Muscle of back (tissue), 13 donors: ENCODE measurements at places on chromosomes 2 and 18.

GRCh38 chr2:45891719-45892424 is 240.4 kb downstream of the PRKCE start:
- DNase-seq, result no peak

DNA sequence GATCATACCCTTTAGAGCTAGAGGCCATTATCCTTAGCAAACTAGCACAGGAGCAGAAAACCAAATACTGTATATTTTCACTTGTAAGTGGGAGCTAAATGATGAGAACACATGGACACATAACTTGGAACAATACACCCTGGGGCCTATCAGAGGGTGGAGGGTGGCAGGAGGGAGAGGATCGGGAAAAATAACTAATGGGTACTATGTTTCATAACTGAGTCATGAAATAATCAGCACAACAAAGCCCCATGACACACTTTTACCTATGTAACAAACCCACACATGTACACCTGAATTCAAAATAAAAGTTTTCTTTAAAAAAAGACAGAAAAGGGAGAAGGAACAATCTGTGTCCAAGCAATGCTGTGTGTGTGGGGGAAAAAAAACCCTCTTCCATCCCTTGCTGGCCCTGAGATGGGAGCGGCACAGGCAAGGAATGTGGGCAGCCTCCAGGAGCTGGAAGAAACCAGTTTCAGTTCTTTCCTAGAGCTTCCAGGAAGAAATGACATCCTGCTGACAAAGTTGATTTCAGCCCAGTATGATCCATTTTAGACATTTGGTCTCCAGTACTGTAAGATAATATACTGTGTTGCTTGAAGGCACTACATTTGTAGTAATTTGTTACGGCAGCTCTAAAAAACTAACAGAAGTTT is 458.7 kb upstream of the CNTNAP5 start:
- DNase-seq, result no peak

GRCh38 chr2:29443151-29443550 is 327.9 kb downstream of the CLIP4 start:
- DNase-seq, result peak; percentile 14

DNA sequence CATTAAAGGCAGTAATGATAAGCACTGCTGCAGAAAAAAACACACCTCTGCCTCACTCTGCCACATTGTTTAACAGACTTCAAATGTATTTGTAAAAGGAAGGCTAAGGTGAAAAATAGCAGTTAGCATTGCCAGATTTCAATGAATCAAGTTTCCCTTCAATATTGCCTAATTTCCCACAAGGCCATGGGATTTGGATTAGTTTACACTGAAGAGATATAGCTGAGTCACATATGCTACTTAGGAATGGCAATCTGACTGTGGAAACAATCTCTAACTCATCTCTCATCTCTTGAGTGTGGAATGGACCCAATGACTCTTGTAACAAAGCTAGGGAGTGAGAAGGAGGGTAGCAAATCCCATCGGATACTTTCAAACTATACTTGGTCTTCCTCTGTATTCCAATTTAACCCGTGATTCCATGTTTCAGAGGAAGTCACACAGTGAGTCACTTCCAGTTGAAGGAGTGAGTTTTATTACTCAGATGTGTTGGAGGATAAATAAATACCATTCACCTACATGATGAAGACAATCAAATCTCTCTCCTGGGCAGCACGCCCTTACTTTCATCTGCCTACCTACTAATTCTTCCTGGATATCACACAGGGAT is 5.1 kb downstream of the B4GALT6 start:
- no peak for DNase-seq

DNA sequence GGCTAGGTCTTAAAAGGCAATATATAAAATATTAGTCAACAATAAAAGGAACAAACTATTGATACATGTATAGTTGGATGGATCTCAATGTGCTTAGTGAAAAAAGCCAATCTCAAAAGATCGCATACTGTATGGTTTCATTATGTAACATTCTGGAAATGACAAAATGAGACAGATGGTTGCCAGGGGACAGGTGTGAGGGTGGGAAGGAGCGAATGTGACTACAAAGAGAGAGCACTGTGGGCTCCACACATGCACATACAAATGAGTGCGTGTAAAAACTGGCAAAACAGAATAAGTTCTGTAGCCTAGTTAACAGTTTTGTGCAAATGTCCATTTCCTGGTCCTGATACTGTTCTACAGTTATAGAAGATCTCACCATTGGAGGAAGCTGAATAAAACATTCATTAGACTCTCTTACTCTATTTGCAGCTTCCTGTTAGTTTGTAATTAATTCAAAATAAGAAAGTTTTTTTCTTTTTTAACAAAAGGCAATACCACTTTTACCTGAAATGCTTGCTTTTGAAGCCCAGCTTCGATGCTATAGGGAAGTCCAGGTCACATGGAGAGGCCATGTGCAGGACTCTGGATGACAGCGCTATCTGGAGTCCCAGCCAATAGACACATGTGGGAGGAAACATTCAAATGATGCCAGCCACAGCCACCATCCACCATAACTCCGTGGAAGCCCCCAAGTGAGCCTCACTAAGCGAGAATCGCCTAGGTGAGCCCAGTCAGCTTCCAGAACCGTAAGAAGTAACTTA is 21.0 kb upstream of the C2orf80 start:
- no peak for DNase-seq

GRCh38 chr18:63928331-63928730 is 20.6 kb downstream of the SERPINB10 start:
- DNase-seq, result no peak

DNA sequence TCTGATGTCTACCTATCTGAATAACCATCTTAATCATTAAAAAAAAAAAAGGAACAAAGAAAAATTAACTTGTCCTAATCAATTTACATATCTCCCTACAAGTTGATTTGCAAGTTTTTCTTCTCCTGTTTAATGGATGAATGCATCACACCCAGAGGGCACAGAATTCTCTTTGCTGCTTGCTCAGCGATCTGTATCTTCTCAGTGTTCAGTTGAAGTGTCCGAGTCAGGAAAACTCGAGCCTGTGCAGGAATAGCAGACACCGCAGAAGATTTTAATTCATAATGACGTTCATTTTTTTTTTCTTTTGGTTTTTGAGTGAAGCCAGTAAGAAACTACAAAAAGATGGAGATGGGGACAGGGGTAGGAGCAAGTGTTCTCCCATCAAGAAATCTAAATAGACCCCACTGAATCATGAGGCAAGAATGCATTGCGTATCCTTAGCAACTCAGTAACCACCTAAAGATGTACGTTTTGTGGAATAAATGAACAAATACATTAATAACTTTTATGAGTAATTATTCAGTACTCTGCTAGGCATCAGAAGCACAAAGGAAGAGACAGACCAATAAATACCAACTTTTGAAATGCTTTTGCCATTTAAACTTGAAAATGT is 675.5 kb downstream of the LRP1B start:
- no peak for DNase-seq

DNA sequence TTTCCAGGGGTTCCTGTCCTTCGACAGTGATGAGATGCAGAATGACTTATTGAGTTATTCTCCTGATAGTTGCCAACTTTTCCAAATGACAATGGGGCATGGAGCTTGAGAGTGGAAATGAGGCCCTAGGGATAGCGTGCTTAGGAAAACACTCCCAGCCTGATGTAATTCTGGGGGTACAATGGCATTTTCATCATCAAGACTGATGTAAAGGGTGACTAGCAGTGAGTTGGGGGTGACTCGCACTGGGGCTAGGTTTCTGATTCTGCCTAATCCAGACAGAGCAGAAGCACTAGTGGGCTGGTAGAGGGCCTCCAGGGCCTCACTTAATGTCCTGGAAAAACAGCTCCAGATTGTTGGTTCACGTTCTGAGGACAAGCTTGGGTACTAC is 34.0 kb upstream of the IL37 start:
- DNase-seq, result no peak
